Astrocyte of the spinal cord (primary cell): ENCODE measurements at places on chromosomes 3 and 15.

DNA sequence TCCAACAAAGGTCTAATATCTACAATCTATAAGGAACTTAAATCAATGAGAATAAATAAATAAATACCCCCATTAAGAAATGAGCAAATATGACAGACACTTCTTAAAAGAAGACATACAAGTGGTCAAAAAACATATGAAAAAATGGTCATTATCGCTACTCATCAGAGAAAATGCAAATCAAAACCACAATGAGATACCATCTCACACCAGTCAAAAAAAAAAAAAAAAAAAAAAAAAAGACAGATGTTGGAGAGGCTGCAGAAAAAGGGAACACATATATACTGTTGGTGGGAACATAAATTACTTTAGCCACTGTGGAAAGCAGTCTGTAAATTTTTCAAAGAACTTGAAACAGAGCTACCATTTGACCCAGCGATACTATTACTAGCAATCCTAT is 31.6 kb upstream of the OR5H6 start:
- no peak for DNase-seq

GRCh38 chr3:49619649-49620048 is 54.5 kb upstream of the APEH start:
- DNase-seq: no peak

DNA sequence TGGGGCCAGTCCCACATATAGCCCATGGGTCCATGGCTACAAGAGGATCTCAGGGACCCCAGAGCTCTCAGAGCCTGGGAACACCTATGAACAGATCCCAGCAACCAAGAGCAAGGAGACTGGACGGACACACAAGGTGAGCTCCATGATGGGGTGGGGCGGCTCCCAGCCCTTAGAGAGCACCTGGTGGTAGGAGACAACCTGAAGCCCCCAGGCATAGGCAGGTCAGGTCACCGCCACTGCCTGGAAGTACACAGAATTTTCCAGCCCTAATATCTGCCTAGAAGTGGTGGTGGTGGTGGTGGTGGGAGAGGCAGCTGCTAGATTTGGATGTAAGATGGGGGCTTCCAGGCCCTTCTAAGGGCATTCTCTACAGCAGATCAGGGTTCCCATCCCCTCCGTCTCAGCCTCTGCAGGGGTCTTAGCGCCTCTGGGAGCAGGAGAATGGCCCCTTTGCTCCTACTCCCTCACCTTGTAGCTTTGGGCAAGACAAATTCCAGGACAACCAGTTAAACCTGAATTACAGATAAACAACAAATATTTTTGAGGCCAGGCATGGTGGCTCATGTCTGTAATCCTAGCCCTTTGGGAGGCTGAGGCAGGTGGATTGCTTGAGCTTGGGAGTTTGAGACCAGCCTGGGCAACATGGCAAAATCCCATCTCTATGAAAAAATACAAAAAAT is 9.2 kb downstream of the SH2D7 start:
- DNase-seq: no peak

- no peak for DNase-seq
Observed at GRCh38 chr3:110849064-110849463, 222.6 kb upstream of the NECTIN3 start.

- no peak for DNase-seq
Observed at GRCh38 chr3:25151281-25151902, 276.7 kb upstream of the RARB start.

DNA sequence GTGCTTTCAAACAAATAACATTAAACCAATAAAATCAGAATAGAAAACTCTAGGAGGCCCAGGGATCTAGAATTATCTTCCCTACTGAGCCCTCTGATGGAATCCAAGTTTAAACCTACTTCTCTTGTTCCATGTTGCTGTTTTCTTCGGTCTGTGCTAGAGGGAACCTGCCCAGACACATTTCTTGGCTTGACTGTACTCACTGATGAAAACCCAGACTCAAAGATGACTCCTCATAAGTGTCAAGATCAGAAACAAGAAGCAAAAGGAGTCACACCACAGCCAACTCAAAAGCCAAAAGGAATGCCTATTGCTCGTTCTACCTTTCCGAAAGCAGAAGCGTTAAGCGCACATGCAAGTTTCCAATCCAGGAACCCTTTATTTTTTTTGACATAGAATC is 31.6 kb downstream of the SCAP start:
- DNase-seq: no peak

- DNase-seq: no peak
Observed at GRCh38 chr15:98815207-98815606, 166.9 kb downstream of the IGF1R start.

DNA sequence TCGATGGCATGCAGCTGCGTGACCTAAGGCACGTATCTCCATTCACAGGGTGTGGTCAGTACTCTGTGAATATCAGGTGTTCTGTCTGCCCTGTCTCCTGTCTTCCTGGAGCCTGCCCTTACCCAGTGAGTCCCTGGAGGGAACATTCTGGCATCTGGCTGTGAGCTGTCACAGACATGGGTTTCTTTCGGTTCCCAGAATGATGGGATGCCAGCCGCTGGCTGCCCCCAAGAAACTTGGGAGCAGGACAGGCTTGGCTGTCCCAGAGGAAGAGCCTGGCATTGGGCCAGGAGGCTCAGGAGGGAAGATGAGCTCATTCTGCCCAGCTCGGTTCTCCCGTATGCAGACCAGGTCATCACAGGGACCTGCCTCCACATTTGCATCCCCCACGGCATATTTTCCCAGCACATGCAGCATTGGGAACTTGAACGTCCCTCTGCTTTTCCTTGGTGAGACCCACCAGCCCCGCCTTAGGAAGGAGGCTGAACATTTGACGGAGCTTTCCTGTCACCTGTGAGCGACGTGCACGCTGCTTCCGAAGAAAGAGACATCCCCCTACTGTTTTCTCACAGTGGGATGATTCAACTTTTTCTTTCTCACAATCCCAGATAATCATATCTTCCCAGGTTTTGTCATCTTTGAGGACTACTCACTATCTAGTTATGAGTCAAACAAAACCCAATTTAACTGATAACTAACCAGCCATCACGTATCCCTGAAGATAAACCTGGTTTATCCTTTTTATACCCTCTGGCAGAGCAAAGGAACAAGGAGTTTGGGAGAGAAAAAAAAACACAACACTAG is 22.0 kb upstream of the PGPEP1L start:
- no peak for DNase-seq

GRCh38 chr3:120145542-120146285 is 51.5 kb upstream of the GSK3B start:
- peak; percentile 44 for DNase-seq

DNA sequence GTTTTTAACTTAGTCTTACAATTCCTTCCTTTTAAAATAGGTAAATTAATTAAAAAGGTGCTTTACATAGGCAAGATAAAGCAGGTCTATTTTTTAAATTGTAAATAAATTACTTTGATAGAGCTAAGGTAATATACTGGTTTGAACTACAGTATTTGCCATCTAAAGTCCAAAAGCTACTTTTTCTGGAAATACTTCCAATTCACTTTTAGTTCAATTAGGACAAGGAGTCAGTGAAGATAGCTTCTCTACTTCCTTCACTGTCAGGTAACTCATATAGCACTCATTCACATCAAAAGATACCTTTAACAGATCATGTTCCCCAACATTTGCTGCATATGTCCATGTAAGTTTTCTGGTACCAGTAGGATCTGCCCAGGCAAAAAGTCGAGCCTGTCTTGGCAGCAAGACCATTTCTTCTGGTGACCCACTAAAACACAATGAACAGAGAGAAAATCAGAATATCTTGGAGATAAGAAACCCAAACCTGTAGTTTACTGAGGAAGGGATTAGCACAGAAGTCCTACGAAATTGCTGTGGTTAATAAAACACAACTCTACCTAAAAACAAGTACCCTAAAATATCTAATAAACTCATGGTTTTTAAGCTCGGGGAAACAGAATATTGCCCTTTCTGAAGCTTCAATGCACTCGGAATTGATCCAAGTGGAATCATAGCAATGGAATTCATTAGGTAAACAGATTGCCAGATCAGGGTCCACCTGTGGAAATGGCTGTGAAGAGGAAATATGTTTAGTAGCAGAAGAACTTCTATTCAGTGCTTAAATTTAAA is 153.1 kb downstream of the VPS13C start:
- no peak for DNase-seq

GRCh38 chr3:71421820-71422566 is 161.5 kb downstream of the FOXP1 start:
- no peak for DNase-seq

DNA sequence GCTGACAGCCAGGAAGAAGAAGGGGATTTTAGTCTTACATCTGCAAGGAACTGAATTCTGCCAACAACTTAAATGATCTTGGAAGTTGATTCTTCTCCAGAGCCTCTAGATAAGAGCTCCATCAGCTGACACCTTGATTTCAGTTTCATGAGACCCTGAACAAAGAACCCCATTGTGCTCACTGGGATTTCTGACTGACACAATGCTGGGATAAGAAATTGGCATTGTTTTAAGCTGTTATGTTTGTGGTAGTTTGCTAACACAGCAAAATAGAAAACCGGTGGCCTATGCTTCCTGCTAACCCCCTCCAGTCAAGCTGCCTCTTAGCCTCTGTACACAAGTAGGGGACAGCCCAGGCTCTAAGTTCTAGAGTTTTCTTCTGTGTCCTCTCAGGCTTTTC is 36.2 kb downstream of the MASP1 start:
- no peak for DNase-seq

DNA sequence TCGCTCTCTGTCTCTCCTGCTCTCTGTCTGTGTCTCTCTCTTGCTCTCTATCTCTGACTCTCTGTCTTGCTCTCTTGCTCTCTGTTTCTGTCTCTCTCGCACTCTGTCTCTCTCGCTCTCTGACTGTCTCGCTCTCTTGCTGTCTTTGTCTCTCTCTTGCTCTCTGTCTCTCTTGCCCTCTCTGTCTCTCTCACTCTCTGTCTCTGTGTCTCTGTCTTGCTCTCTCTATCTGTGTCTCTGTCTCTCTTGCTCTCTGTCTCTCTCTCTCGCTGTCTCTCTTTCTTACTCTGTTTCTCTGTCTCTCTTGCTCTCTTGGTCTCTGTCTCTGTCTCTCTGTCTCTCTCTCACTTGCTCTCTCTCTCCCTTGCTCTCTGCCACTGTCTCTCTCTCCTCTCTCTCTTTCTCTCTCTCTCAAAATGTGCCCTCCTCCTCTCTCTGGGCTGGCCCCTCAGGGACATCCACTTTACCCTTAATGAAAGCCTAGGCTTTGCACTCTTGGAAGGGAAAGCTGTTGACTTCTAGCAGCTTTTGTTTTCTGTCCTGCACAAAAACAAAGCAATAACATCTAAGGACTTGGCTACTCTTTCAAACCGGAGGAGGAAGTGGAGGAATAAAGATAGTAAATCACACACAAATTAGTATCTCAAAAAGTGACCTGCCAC is 73.9 kb upstream of the NR2E3 start:
- DNase-seq: no peak

GRCh38 chr3:42678447-42678846 is 6.9 kb upstream of the KLHL40 start:
- DNase-seq: no peak

DNA sequence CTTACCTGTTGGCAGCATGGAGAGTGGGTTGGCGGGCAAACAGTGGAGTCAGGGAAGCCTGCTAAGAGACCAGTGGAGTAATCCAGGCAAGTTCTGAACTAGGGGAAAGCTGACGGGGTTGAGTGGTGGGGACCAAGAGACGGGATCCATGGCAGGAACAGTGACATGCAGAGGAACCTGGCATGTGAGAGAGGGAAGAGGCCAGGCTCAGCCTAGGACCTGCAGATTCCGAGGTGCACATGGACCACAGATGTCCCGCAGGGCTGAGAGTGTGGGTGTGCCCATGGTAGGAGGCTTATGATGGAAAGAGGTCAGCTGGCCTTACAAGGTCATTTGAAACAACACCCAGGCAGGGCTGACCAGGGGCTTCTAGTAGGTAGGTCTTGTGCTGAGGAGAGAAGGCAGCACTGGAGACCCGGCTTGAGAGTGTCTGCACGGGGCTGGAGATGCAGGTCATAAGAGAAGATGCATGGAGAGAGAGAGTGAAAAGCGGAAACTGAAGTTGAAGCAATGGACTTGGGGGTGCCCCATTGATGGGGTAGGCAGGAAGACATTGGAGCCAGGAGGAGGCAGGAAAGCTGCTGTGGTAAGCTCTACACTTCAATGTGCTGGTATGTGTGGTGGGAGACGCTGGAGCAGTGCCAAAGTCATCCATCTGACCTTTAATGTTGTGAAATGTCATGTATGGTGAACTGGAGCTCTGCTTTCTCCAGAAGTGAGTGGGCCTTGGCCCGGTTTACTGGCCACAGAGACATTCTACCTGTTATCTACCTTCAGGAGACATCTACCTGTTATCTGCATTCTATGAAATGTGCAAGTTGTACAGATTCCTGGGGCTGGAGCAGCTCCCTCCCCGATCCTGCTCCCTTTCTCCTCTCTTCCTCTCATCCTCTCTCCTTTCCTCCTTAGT is 4.6 kb downstream of the SPSB4 start:
- DNase-seq: no peak

DNA sequence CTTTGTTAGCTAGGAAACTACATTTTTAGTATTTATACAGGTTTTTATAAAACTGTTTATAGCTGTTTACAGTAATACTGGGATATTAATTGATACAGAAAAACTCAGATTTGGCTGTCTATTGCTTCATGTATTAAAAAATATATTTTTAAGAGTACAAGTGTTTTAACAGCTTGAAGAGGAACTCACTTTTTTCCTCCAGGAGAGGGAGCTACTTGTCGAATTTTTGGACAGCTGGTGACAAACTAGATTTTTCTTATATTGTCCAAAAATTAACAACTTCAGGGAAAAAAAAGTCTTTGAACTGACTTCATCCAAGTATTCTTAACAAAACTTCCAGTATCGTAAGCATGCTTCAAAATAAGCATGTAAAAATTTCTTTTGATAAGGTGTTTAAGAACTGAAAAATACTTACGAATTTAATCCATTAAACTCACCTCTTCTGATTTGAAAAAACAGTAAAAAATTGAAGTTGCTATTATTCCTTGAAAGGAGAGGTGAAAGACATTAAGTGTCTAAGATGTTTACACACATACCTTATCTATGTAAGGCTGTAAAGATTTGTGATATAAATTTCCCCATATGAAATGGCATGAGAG is 4.0 kb downstream of the DIPK2A start:
- DNase-seq: peak; percentile 81

GRCh38 chr3:45548681-45549075 is 45.9 kb upstream of the LIMD1 start:
- no peak for DNase-seq

GRCh38 chr3:42489116-42489936 is 13.1 kb upstream of the VIPR1 start:
- no peak for DNase-seq

DNA sequence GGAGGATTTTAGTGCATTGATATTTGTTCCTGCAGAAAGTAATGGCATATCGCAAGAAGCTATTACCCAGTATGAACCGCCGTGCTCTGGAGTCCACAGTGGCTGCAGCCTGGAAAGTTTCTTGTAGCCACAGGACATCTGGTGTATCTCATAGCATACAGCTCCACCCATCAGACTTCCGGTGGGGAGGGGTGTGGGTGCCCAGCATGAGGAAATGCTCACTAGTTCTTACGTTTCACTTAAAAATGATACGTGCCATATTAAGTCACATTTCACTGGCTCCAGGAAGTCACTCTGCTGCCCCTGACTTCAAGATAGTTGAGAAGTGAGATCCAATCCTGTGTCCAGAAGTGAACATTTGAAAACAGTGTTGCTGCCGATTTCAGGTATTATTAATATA is 990.4 kb downstream of the GBE1 start:
- peak; percentile 20 for DNase-seq

GRCh38 chr3:64422192-64422591 is 196.9 kb upstream of the PRICKLE2 start:
- DNase-seq: no peak

GRCh38 chr3:8489278-8489792 is 12.3 kb upstream of the LMCD1 start:
- DNase-seq: no peak
